Activated T-cell treated with anti-CD3 and anti-CD28 coated beads, Interleukin-2, amount 50 U/mL, for 48 hours (primary cell): ENCODE measurements at places on chromosomes 5 and 9.

GRCh38 chr9:103941104-103941503, 153.0 kb upstream of the SMC2 start:
- no peak for DNase-seq

DNA sequence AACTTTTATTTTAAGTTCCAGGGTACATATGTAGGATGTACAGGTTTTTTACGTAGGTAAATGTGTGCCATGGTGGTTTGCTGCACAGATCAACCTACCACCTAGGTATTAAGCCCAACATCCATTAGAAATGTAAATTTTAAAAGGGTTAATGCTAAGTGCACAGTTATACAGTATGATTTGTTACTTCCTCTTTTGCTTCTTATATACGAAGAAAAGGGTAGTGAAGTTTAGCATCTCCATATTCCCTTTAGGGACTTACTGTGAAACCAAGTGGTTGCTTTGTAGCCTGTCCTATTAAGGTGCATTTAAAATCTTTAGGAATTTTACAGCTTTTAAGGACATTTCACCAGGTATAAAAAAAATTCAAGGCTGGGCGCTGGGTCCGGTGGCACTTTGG, 46.4 kb downstream of the RBM27 start:
- no peak for DNase-seq

DNA sequence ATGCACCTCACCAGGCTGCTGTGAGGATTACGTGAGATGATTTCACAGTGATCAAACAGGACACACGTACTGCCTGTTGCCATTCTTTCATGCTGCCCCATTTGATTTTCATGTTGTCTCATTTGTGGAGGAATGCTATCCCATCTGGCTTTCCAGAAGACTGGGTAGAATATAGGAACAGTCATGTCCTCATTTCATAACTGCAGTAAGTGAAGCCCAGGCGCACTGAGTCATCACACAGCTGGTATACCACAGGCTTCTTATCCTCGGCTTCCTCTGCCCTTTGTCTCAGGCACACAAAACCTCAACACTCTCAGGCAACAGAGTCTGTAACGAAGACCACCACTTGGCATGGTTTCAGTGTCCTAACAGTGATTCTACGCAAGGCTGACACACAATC, 62.3 kb downstream of the LHFPL2 start:
- DNase-seq, result no peak

- no peak for DNase-seq
Observed at GRCh38 chr9:121676926-121677325, 25.5 kb downstream of the DAB2IP start.

DNA sequence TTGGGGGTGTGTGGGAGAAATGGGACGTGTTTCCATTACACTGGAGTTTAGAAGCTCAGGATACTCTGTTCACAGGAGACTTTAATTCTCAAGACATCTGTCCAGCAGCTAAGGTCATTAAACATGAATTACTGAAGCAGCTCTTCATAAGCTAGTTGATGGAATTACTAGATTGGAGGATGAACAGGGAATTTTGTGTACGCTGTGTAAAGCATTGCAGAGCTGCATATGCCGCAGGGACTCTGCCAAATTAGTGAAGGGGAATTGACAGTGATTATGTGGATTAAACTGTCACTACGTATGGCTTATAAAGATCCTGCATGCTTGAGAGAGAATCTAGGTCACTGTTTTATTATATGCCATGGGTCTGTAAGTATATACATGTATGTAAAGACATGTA, 177.5 kb upstream of the TBC1D2 start:
- no peak for DNase-seq

DNA sequence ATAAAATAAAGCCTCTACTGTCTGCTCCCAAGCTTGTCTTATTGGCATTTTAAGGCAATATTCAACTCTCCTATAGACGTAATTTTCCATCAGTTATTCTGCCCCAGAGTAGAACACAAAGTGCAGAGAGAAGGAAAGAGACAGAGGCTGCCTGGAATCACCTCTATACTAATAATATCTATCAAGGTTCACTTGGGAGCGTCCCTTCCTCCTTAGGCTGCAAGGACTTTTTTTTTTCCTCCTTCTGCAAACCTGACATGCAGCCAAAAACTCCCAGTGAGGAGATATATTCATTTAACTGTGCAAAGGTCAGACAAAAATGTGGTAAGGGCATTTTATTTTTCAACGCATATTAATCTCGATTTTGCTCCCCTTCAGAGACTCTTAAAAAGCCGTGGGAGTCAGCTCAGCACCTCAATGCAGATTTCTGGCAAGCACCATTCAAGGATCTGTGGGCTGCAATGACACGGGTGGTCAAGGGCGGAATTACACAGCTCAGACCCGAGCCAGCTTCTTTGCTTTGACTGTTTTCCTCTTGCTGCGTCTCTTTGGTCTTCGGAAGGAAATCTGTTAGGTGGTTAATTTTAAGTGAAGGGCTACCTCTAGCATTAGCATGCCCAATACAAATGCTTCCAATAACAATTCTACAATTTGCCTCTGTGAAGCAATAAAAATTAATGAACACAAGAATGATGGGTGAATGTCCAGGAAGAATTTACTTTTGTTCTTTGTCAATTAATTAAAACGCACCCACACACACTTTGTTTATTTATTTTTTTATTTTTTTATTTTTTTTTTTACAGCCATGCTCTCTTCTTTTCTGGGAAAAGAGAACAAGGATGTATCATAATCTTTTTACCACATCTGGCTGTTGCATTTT, 587.7 kb upstream of the GRAMD2B start:
- no peak for DNase-seq

DNA sequence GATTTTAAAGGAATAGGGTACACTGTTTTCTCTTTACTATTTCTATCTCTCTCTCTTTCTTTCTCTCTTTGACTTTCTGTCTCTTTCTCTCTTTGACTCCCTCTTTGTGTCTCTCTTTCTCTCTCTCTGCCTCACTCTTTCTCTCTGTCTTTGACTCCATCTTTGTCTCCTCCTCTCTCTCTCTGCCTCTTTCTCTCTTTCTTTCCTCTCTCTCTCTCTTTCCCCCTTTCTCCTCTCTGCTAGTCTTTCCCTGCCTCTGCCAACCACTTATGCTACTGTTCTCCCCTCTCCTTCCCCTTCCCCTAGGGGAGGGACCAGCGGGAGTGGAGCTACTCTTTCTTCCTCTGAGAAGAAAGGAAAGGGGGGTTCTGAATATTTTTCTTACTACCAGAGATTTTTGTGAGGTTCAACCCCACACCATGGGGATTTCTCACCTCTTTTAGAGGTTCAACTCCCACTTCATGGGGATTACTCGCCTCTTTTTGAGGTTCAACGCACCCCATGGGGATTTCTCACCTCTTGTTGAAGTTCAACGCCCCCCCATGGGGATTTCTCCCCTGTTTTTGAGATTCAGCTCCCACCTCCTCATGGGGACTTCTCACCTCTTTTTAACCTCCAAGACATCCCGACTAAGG, 309.9 kb downstream of the NR3C1 start:
- DNase-seq, result no peak

GRCh38 chr5:80238097-80238496, 17.8 kb downstream of the SERINC5 start:
- no peak for DNase-seq

GRCh38 chr5:169467041-169467771, 116.4 kb upstream of the SPDL1 start:
- DNase-seq, result no peak

DNA sequence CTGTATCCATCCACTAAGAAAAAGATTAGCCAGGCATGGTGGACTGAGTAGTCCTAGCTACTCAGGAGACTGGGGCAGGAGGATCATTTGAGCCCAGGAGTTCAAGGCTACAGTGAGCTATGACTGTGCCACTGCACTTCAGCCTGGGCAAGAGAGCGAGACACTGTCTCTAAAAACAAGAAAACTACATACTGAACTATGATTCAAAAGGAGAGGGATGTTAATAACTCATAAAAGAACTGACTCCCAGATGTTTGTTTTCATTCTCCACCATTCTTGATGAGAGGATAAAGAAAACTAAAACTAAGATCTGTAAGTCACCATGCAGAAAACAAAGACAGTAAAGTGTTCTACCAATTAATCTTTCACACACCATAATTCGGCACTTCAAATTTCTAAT, 53.5 kb downstream of the AUH start:
- DNase-seq, result no peak

DNA sequence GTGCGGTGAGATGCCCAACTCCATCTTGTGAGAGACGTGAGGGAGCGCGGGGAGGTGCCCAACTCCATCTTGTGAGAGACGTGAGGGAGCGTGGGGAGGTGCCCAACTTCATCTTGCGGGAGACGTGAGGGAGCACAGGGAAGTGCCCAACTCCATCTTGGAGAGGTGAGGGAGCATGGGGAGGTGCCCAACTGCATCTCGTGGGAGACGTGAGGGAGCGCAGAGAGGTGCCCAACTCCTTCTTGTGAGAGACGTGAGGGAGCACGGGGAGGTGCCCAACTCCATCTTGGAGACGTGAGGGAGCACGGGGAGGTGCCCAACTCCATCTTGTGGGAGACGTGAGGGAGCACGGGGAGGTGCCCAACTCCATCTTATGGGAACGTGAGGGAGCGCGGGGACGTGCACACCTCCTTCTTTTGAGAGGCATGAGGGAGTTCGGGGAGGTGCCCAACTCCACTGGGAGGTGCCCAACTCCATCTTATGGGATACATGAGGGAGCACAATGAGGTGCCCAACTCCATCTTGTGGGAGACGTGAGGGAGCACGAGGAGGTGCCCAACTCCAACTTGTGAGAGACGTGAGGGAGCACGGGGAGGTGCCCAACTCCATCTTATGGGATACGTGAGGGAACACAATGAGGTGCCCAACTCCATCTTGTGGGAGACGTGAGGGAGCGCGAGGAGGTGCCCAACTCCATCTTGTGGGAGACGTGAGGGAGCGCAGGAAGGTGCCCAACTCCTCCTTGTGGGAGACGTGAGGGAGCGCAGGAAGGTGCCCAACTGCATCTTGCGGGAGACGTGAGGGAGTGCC, 235.4 kb downstream of the CACNA1B start:
- DNase-seq, result no peak

GRCh38 chr5:154199671-154200220, 9.2 kb downstream of the GALNT10 start:
- no peak for DNase-seq

DNA sequence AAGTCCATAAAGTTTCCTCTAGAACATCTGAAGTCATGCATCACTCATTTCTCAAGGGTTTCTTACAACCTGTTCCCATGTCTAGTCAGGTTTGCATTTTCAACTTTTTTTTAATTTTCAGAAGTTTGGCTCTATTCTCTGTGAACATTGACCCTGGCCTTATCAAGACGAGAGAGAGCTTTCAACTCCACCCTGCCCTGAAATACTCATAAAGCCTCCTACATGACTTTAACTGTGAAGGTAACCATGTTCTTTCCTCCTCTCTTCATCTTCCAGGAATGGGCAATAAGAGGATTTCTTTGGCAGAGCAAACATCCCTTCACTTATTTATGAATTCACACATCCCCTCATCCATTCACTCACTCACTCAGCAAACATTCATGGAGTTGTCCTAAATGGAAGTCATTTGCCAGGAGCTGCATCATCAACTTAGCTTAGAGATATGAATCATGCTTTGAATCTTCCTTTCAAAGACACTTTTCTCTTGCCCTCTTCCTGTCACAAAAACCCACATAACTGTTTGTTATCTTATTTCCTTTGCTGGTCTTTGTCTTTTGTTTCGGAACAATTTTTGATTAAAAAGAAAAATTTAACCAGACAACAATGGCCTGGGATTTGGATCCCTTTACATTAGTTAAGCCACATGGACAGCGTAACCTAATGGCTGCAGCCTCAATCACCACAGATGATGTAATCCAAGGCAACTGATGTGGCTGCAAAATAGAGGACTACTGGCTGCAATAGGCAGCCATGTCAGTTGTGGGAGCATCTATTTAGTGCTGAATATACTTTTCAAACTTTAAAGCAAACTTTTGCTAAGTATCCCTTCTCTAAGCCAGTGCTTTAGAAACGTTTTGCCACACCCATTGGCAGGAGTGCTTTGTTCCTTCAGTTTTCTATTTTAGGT, 43.0 kb upstream of the GNAQ start:
- DNase-seq, result peak; percentile 22

DNA sequence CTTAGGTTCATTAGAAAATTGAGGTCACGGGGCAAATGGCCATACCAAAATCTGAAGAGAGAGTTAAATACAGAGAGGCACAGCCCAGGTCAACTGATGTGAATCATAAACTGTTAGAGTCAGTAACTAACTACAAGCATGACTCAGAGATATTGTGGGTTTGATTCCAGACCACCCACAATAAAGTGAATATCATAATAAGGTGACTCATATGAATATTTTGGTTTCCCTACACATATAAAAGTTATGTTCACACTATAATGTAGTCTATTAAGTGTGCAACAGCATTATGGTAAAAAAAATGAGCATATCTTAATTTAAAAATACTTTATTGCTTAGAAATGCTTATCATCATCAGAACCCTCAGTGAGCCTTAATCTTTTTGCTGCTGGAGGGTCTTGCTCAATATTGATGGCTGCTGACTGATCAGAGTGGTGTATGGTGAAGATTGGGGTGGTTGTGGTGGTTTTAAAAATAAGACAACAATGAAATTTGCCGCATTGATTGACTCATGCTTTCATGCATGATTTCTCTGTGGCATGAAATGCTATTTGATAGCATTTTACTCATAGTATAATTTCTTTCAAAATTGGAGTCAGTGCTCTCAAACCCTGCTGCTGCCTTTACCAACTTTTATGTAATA, 53.1 kb upstream of the EDIL3 start:
- DNase-seq, result no peak

- no peak for DNase-seq
Observed at GRCh38 chr9:137658781-137659180, 40.0 kb downstream of the EHMT1 start.

GRCh38 chr5:65126542-65127069, 355.1 kb downstream of the ADAMTS6 start:
- no peak for DNase-seq

GRCh38 chr5:17748201-17748600, 113.9 kb downstream of the TAF11L14 start:
- no peak for DNase-seq
